ENCODE measurements at places on chromosomes 13 and 19.

DNA sequence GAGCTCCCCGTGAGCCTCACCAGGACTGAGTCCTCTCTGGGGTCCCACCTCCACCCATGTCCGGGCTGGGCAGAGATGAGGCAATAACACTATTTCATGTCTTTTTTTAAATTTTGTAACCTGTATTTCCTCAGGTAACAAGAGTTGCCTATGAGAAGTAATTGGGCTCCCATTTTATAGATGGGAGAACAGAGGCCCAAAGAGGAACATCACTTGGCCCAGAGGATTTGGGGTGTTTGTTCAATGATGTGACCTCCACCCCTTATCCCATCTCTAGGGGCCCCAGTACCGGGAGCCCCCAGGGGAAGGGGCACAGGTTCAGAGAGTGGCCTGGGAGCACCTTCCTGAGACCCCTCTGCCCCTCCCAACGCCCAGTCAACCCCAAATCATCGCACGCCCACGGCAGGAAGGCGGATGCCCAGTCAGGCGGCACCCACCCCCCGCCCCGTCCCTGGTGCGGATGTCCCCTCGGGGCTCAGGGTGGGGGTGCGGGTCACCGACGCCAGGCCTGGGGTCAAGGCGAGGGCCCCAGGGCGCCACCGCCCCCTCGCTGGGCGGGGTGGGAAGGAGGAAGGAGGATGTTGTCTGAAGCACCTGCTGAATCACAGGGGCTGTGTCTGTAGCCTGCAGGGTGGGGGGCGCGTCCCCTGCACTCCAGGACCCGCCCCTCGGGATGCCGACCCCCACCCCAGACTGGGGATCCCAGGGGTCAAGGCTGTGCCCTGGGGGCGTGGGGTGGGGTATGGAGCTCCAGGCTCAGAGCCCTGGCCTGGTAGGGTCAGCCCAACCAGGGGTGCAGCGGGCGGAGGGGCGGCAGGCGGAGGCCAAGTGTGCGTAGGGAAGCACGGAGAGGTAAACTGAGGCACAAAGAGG, 9.0 kb upstream of the CIRBP start:
- DNase-seq: no peak

- DNase-seq: no peak
Measured at GRCh38 chr13:57073983-57074382, 66.7 kb upstream of the PRR20A start.

DNA sequence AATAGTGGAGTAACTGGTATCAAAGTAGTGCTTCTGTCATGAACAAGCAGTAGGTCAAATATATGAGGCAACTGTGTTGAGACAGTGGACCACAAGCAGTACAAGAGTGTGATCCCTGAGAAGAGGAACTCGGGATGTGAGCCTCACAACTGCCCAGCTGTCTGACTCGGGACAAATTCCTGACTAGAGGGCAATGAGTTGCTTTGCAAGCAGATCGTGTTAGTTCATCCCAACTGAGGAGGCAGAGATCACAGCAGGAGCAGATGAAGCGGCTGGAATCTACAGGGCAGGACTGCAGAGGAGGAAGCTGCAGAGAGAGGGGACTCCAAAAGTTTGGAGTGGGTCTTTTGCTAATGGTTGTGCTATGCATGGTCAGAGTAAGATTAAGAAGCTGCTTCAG, 741.1 kb downstream of the DIAPH3 start:
- no peak for DNase-seq

- DNase-seq: no peak
Measured at GRCh38 chr19:18308948-18309325, 13.9 kb downstream of the LSM4 start.

DNA sequence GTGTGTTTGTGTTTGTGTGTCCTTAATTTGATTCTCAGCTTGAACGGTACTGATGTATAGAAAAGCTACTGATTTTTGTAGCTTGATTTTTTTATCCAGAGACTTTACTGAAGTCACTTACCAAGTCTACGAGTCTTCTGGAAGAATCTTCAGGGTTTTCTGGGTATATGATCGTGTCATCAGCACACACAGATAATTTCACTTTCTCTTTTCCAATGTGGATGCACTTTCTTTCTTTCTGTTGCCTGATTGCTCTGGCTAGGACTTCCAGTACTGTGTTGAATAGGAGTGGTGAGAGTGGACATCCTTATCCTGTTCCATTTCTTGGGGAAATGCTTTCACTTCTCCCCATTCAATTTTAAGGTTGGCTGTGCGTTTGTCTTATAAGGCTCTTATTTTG, 7.9 kb upstream of the LILRB1 start:
- no peak for DNase-seq

- DNase-seq: no peak
Measured at GRCh38 chr13:47628666-47629065, 372.4 kb downstream of the SUCLA2 start.

DNA sequence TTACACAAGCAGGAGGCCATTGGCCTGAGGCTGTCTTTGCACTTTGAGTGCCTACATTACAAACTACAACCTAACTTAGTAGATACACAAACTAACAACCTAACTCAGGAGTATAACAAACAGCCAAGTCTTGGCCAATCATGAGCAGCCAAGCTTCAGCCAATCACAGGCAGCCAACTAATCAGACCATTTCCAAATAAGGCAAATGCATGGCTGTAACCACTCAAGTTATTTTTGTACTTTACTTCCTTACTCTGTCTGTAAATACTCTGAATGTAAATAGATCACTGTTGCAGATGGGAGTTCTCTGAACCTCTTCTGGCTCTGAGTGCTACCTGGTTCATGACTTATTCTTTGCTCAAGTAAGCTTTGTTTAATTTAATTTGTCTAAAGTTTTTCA, 748.1 kb upstream of the SGCG start:
- no peak for DNase-seq

DNA sequence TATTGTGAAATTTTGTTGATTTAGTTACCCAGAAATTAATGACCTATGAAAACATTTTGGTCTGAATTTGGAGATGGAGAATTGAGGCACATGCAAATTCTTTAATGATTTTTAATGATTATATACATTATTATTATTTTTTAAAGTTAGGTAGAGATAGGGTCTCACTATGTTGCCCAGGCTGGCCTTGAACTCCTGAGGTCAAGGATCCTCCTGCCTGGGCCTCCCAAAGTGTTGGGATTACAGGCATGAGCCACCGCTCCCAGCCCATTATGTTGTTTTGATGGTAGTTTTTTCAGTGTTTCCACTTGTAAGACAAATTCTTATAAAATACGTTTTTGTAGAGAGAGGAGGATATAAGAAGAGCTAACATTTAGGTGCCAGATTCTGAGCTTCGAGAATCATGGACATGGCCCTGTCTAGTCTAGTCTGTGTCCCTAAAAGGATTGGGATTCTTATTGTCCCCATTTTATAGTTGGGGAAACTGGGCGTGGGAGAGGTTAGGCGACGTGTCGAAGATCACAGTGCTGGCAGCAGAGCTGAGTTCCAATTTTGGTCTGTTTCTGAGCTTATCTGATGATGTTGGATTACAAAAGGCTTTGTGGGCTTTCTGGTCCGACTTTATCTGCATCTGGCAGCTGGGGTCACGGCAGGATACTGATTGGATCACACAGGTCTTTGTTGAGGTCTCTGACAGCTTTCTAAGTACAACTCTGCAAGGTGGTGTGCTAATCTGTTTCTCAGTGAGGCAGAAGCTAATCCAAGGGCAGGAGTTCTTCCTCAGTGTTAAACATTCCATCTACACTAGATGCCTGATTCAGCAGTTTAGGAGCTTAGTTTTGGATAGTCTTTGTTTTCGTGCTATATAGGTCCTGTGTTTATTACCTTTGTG, 7.5 kb upstream of the WDR88 start:
- DNase-seq: no peak
